ENCODE measurements at places on chromosomes 6 and 20.

GRCh38 chr6:20577173-20577688 is 43.0 kb downstream of the CDKAL1 start:
- DNase-seq = no peak

- no peak for DNase-seq
These were observed 41.7 kb downstream of the RNF24 start for GRCh38 chr20:3973705-3974104.

- no peak for DNase-seq
These were observed 117.4 kb upstream of the PRDM1 start for GRCh38 chr6:105968603-105969333.

DNA sequence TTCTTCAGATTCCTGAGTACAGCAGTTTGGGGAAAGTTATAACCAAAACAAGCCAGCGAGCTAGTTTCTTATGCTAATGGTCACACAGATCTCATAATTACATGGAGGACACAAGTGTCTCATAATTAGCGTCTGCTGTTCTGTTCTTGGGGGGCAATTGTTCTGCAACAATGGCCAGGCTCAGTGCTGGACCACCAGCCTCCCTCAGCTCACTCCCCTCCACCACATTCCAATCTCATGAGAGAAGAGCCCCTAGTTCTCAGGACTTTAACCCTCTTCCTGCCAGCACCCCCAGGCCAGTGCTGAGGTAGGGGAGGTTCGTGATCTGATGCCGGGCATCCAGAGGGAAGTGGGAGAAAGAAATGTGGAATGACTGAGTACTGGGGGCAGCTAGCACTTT is 20.2 kb upstream of the TOX2 start:
- no peak for DNase-seq

DNA sequence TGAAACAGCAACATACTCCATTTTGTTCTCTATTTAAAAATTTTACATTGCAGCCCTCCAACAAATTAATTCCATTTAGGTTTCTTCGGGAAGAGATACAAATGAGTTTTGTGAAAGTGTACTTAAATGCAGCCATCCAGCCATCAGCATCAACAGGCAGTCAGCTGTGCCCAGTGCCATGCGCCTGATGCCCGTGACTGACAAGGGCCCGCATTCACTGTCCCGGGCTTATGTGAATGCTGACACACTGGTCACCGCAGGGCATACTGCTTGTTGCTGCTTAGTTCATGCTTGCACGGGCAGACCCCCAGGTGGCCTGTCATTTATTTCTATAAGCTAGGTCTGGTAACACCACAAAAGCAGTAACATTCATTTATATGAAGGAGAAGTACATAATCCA is 224.9 kb upstream of the QKI start:
- no peak for DNase-seq

- DNase-seq = no peak
These were observed 35.6 kb downstream of the SRSF3 start for GRCh38 chr6:36629784-36630183.

DNA sequence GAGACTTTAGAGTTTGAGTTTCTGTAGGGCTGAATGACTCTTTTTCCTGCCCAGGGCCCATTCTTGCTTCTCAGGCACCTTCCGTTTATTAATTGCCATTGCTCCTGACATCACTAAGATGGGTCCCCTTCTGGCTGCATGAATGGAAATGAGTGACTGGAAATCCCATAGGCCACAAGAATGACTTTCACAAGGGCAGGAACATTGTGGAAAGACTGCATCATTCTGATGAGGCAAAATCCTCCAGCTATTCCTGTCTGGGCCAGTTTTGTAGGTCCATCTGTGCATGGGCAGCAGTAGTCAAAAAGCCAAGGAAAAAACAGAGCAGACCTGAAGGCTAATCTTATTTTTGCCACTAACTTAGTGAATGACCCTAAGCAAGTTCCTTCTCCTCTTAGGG is 19.3 kb downstream of the TMEM74B start:
- no peak for DNase-seq

DNA sequence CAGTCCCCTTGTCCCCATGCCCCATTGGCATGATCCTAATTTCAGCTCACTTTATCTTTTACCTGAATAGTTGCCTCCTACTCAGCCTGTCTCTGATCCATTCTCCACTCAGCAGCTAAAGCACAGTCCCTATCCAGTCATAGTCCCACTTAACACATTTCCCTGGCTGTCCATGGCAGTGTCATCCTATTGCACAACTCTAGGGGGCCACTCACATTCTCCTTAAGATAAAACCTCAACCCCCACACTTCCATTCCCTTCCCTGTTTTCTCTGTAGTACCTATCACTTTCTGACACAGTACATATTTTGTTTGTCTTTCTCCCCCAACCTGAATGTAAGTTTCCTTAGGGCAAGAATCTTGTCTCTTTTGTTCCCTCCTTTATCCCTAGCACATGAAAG is 220.9 kb upstream of the PLN start:
- DNase-seq = no peak

GRCh38 chr6:33993091-33993490 is 152.8 kb downstream of the GRM4 start:
- DNase-seq = no peak

DNA sequence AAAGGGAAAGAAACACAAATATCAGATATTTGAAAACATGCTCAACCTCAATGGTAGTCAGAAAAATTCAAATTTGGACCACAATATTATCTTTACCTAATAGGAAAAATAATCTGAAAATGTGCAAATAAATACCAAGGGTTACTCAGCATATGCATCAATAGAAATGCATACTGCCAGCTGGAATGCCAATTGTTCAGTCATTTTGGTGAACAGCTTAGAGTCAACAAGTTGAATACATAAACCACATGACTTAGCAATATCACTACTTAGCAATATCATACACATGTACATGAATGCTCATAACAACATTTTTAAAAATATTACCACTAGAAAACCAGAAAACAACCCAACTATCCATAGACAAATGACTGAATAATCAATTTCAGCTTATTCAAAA is 212.7 kb downstream of the PTPRK start:
- DNase-seq = no peak

DNA sequence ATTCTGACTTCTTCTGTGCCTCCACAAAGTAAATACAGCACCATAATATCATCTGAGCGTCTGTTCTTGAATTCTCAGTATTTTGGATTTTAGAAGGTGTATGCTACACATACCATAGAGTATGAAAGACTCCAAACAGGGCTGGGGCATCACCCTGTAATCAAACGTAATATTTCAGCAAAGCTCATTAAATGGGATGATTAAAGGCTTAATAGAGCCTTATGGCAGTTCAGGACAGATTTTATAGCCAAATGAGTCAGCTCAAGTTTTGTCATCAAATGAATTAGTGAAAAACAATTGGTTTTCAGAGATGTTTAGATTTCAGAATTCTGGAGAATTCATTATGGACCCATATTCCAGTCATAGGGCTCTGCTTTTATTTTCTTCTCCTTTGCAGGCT is 68.9 kb downstream of the TULP4 start:
- DNase-seq = no peak

GRCh38 chr6:138521790-138522189 is 22.5 kb upstream of the NHSL1 start:
- DNase-seq = no peak

- DNase-seq = no peak
These were observed 20.8 kb downstream of the SRC start for GRCh38 chr20:37366743-37367142.

DNA sequence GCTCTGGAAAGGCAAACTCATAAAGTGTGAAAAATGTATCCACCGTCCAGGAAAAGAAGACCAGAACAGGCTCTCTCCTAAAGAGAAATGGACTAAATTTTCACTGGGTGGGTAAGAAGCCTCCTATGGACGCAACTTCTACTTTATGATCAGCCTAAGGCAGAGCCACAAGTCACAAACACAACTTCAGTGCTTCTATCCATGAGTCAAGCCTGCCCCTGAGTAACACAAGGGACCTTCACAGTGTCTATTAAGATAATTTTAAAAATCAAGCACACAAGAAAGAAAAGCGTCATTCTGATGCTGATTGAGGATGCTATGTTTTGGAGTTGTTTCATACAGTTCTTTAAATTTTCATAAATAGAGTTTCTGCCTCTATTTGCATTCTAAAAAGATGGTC is 601.7 kb upstream of the ARID1B start:
- no peak for DNase-seq

DNA sequence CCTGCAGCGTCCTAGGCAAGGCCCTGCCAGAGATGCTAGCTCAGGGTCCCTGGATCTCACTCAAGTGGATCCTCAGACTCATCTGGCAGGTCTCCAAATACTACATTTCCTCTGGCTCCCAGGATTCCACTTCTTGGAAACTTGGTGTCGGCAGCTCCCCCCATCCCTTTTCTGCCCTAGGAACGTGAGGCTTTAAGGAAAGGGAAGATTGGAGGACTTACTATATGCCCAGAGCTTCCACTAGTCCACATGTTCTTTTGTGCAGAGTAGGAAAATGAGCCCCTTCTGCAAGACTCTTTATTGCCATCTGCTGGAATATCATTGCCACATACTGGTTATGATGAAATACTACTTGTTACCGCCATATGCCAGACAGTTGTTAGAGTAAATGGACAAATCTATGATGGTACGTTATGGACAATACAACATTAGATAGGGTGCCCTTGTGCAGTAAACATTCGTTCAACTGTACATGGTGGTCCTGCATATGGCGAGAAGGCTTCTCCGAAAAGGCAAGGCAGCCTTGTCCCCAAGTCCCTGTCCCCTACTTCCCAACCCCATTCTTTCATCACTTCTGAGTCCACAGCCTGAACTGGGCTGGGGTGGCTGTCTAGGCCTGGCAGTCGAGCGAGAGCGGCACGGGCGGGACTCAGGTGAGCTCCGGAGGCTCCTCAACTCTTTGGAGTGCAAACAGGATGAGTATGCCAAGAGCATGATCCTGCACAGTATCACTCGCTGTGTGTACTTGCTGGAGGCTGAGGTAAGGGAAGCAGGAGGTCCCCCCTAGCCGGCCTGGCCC is 780 bp downstream of the ARMC12 start:
- peak; percentile 81 for DNase-seq

GRCh38 chr20:49704932-49705336 is 8.7 kb downstream of the B4GALT5 start:
- no peak for DNase-seq

DNA sequence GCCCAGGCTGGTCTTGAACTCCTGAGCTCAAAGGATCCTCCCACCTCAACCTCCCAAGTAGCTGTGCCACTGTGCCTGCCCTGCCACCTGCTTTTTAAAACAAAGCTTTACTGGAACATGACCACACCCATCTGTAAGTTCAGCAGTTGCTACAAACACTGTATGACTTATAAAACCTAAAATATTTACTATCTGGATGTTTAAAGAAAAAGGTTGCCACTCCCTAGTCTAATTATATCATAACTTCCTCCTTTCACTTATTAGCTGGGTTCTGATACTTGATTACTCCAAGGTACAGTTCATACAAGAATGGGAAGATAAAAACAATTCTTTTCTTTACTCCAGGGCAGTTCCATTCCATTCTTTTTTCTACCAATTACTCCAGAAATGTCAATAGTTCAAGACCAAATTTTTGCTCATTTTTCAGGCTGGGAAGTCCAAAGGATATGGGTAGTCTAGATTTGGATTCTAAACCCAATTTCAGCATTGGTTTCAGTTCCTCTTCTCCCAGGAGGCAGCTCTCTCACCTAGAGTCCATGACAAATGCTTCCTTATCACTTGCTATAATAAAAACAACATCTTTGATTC is 63.1 kb downstream of the SEC63 start:
- peak; percentile 26 for DNase-seq

DNA sequence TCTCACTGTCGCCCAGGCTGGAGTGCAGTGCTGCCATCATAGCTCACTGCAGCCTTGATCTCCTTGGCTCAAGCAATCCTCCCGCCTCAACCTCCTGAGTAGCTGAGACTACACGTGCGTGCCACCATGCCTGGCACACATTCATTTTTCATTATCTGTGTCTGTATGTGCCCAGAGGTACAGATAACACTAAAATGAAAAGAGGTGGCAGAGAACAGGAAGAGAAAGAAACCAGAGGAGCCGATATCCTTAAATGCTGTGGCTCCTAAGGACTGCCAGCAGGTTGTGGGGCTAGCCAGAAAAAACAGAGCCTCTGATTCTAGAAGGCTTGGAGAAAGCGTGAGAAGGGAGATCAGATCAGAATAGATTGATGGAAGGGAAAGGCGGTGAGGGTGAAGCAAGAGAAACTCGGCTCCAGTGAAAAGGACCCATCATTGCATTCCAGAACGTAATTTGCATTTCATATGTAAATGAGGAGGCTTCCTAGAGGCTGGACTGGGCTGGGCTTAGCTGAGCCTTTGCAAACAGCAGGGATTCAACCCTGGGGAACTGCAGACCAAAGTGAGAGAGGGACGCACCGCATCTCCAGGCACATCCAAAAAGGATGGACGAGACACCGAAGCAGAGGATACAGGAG is 64.2 kb downstream of the GCNT2 start:
- DNase-seq = no peak

GRCh38 chr6:143664171-143664570 is 13.6 kb upstream of the PHACTR2 start:
- no peak for DNase-seq

DNA sequence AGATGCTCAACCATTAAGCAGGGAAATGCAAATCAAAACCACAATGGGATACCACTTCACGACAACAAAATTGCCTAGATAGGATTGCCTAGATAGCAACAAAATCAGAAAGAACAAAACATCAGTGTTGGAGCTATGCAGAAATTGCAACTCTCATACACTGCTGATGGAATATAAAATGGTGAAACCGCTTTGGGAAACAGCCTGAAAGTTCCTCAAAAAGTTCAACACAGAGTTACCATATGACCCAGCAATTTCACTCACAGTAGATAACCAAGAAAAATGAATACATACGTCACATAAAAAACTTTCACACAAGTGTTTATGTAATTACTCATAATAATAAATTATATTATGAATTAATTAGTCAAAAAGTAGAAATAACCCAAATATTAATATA is 78.3 kb downstream of the MAFB start:
- DNase-seq = no peak

- no peak for DNase-seq
These were observed 53.1 kb upstream of the TGM3 start for GRCh38 chr20:2242678-2243077.

DNA sequence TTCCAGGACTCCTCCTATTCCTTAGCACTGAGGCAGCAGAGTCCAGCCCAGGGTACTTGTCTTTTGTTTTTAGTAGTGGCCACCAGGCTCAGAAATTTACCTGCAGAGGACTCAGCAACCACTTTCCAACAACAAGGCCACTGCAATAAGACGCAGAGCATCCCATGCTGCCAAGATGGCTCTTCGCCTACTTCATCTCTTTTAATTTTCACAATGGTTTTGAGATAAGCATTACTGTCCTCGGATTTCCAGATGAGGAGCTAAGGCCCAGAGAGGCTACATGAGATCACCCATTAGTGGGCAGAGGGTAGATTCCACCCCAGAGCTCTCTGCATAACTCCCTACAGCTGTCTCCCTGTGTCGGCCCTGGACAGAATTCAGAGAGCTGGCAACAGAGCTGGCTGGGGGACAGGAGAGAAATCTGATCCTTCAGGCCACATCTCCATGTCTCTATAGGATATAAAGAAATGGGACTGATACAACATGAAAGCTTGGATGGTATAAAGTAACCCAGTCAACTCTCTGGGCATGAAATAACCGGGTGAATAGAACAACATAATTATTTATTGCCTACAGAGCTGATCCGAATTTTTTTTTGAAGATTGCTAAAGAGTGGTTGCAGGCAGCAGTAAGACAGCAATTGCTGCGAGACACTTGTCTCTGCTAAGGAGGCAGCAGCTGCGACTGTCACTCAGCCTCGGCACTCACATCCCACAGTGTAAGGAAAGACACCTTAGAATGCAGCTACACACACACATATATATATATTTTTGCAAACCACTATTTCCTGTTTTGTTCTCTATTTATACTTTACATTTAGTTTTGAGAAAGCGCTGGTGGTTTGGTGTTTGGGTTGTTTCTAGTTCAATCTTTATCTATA is 37.2 kb downstream of the SCML4 start:
- DNase-seq = peak; percentile 85
